ENCODE measurements at places on chromosomes 16 and 17.

DNA sequence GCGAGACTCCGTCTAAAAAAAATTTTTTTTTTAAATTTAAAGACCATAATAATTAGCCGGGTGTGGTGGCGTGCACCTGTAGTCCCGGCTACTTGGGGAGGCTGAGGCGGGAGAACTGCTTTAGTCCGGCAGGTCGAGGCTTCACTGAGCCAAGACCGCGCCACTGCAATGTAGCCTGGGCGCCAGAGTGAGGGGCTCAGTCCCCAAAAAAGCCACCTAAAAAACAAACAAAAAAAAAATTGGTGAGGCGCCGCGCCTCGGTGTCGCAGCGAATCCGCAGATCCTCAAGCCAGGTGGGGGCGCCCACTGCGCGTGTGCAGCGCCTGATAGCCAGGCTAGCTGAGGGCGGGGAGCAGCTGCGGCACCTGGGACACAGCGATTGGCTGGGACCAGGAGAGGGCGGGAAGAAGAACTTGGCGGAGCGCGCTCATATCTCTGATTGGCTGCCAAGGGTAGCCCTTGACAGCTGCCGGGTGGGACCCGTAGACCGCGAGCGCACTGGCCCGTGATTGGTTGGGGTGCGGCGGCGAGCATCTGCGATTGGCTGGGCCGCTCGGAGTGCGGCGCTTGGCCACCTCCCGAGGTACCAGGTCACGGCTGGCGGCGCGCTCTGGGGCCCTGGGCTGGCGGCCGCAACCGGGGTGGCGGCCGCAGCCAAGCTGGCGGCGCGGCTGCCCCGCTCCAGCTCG, 9.0 kb upstream of the CLDN9 start:
- DNase-seq: peak; percentile 97

DNA sequence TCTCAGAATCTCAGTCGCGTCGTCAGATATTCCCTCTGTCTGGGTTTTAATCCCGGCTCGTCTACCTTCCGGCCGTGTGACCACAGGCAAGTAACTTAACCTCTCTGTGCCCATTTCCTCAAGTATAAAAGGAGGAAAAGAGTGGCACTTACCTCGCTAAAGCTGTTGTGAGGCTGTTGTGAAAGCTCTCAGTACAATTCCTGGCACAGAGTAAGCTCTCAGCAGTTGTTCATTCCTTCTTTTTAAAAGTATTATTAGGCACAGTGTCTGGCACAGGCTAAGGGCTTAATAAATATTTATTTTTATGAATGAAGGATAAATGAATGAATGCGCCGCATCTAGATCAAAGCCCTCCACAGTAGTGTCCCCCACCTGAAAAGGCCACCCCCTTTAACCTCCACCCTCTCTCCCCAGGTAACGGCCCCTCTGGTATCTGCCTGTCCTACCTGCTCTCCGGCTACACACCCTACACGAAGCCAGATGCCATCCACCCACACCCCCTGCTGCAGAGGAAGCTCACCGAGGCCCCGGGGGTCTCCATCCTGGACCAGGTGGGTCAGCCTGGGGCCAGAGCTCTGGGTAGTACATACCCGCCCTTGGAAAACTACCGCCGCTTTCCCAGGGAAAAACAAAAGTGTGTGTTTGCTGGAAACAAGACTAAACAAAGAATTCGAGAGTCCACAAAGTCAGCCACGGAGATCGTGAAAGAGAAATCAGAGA, 6.0 kb downstream of the OSGIN1 start:
- no peak for DNase-seq

DNA sequence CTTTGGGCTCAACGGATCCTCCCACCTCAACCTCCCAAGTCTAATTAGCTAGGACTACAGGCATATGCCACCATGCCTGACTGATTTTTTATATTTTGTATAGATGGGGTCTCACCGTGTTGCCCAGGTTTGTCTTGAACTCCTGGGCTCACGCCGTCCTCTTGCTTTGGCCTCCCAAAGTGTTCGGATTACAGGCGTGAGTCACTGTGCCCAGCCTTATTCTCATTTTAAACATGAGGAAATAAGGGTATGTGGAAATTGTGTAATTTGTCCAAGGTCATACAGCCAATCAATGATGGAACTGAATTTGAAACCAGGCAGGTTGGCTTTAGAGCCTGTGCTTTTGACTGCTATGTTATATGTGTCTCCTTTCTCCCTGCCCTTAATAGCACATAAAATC, 27.4 kb upstream of the AQP8 start:
- peak; percentile 16 for DNase-seq

- DNase-seq: peak; percentile 62
Measured at GRCh38 chr17:40035162-40035559, 19.0 kb downstream of the MED24 start.

DNA sequence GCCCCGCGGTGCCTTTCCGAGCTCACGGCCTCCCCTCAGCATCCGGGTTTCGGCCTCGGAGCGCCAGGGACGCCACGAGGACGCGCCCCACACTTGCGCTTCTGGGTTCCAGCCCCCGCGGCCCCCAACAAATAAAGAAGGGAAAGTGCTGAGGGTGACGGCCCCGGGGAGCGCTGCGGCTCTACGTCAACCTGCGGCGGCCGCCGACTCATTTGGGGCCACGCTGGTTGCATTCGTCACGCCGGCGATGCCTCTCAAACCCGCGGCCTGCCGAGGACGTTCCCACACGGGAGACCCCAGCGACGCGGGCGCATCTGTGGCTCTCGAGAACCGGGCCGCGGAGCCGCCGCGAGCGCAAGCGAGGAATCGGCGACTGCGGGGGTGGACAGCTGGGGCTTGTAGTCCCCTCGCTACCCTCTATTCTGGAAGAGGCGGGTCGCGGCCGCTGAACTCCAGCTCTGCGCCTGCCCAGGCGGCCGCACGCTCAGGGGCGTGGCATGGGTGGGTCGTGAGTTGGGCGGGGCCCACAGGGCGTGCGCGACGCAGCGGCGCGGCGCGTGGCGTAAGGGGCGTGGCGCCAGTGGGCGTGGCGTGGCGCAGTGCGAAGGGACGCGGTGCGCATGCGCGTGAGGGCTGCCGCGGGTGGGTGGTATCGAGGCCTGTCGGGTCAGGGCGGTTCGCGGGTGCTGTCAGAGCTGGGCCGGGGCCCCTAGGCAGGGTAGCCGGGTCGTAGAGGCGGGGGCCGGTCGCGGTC, at the start of gene AMZ2:
TSS of gene AMZ2 (plus strand) at position 599 of the 754 bp plus-strand sequence. CDS start 2,145 bp downstream, outside the sequence.
- DNase-seq: peak; percentile 88

DNA sequence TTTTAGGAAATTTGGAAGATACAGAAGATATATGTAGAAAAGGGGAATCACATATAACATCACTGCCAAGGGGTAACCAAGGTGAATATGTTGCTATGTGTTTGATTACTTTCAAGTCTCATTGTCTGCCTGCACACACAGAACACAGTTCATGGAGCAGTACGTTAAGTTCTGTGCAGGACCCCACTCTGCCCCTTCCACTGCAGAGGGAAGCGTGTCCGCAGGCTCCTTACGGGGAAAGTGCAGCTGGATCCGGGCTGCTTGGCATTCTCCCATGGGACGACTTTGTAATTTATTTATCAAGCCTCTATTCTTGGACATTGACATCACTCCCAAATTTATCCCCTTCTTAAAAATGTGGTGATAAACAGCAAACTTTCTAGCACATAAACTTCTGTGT, 226.8 kb downstream of the FOXL1 start:
- DNase-seq: no peak

DNA sequence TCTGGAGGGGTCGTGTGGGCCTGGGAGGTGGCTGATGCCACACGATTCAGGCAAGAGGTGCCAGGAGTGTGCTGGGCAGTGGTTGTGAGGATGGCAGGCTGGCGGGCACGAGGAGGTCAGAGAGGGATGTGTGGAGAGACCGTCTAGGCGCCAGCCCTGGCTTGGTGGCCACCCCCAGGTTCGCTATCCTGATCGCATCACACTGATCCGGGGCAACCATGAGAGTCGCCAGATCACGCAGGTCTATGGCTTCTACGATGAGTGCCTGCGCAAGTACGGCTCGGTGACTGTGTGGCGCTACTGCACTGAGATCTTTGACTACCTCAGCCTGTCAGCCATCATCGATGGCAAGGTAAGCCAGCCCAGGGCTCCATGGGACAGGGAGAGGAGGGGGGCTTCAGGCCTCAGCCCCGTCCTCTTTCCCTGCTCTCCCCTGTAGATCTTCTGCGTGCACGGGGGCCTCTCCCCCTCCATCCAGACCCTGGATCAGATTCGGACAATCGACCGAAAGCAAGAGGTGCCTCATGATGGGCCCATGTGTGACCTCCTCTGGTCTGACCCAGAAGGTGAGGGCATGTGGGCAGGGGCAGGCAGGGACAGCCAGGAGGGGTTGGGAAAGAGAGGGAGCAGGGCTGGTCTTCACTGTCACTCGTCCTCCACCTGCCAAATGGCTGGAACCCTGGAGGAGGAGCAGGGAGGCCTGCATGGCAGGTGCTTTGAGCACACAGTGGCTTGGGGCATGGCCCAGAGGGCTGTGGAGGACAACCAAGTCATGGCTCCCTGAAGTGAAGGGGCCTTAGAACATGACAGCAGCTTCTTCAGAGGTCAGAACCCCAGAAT, 7.6 kb downstream of the PPP4C start:
- no peak for DNase-seq

DNA sequence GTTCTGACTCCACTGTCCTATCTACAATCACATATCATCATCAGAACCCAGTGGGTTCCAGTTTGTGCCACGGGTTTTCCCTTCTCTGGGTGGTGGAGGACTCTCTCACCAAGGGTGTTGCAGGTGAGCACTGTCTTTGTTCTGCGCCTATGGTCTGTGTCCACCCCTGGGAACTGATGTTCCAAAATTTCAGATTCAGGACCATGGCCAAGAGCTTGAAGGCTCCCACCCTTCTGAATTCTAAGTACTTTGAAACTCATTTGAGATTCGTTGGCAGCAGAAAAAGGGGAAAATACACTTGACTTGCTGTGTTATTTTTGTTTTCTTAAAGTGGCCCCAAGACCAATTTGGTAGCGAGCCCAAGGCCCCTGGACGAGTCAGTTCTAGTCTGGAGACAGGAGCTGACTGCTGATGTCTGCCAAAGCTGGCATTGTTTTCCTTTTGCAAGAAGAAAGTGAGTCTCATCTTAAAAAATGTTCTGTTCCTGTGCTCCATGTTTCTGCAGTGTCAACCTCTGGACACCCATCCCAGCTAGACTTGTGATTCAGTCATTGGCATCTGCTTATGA, 310.9 kb downstream of the HAPSTR1 start:
- no peak for DNase-seq

- no peak for DNase-seq
Measured at GRCh38 chr16:17448640-17449638, 21.8 kb downstream of the XYLT1 start.

- no peak for DNase-seq
Measured at GRCh38 chr17:679491-679890, 35.1 kb downstream of the VPS53 start.

DNA sequence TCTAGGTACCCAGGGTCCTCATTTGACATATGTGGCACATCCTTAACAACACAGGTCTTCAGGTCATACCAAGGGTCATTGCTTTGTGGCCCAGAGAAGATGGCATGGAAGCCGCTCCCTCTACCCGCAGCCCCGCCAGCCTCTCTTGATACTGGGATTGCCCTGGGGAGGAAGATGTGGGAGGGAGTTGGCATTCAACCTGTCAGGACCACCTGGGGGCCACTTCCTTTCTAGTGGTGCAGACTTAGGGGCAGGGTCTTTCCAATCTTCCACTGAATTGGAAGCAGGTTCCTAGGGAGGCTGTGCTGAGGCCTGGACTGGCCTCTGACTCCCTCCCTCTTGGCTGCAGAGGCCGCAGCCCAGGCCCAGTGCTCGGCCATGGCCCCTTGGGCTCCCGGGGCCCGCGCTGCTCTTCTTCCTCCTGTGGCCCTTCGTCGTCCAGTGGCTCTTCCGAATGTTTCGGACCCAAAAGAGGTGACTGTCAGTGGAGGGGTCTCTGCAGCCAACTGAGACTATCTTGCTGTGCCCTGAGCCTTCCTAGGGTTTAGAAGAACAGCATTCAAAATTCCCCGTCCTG, 5.1 kb upstream of the HEXIM1 start:
- DNase-seq: no peak

- DNase-seq: peak; percentile 94
Measured at GRCh38 chr17:42248351-42249179, 27.6 kb downstream of the STAT5B start.

DNA sequence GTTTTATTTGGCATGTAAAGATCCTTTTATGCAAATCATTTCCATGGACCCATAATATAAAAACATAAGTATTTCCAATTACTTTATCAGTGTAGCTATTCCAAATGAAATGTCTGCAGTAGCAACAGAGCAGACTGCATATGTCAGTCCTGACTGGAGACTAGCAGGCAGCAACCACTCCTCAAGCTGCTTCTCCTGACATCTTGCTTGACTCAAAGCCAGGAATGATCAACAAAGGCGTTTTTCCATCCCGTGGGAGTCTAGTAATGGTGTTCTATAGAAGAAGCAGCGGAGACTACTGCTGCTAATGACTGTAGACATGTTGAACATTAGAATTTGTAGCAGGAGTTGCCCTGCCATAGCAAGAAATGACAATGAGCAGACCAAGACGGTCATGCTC, 73.2 kb upstream of the AKTIP start:
- DNase-seq: no peak

- DNase-seq: no peak
Measured at GRCh38 chr17:77735566-77736198, 222.8 kb upstream of the TNRC6C start.

DNA sequence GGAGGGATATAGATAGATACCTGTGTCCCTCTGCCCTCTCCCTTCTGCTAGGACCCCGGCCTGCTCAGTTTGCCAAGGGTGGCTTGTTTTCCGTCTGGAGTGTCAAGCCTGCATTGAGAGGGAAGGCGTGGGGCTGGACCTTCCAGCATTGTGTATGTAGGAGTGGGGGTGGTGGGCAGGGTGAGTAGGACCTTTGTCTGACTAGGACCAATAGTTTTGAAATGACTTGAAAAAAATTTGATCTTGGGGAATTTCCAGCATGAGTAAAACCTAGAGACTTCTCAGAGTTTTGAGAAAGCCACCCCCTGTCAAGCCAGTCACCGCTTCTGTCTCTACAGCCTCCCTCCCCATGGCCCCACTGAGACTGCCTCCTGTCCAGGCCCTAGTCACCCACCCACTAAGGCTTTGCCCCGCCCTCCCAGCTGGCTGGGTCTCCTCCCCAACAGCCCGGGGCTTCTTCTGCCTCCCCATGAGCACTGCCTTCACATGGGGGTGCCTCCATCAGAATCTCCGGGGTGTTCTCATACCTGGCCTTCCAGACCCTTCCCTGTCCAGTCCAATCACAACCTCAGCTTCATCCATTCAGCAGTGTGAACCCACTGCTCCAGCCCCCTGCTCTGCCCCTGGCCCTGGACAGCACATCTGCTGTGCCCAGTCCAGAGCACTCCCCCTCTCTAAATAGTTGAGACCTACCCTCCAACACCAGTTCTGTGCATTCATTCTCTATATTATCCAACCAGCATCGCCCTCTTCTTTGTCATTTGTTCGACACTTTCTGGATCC, 207.0 kb downstream of the MSI2 start:
- DNase-seq: peak; percentile 74

DNA sequence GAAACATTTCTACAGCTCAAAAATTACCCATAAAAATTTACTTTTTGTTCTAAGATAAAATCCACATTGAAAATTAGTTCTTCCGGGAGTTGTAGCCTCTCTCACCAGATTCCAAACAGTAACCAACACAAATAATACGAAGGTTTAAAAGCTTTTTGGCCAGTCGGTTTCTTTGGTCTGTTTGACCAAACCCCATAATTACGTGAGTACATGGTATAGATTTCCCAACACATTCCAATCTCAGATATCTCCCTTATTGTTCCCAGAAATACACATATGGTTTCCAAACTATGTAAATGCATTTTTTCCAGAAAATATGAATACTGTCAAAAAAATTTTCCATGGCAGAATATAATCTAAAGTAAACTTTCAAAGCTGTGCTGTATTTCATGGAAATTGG, 722.0 kb downstream of the KCNJ2 start:
- no peak for DNase-seq

GRCh38 chr16:73389085-73389484, 341.2 kb upstream of the ZFHX3 start:
- DNase-seq: no peak

Data from fibroblast of mammary gland (primary cell).